ENCODE measurements at places on chromosomes 1 and 21.

DNA sequence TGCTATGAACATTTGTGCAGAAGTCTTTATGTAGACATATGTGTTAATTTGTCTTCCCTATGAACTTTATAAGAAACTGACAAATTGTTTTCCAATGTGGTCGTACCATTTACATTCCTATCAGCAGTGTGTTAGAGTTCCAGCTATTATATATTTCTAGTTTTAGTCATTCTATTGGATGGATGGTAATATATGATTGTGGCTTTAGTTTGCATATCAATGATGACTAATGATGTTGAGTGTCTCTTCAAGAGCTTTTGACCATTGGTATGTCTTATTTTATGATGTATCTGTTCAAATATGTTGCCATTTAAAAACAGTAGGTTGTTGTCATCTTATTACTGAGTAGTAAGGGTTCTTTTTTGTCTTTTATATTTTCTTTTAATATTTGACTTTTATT is 16.2 kb upstream of the ZNF326 start:
- DNase-seq: peak; percentile 43

DNA sequence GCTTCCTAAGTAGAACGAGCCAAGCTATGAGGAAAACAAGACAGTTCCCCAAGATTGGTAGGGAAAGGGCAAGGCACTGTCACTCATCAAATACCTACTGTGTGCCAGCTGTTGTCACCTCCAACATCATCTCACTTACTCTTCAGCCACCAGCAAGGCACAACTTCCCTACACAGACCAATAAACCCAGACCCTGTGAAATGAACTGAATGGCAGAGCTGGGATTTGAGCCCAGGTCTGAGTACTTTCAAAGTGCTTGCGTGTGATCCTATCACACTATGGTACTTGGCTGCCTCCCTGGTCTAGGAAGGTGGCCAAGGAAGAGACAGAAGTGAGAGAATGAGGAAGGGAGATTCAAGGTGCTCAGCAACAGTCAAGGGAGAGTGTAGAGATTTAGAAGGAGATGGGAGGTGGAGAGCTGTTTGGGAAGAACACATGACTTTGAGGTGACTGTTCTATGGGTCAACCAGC is 16.7 kb upstream of the TRIM63 start:
- peak; percentile 90 for DNase-seq

GRCh38 chr1:232110281-232111090 is 483.9 kb downstream of the DISC1 start:
- peak; percentile 7 for DNase-seq

DNA sequence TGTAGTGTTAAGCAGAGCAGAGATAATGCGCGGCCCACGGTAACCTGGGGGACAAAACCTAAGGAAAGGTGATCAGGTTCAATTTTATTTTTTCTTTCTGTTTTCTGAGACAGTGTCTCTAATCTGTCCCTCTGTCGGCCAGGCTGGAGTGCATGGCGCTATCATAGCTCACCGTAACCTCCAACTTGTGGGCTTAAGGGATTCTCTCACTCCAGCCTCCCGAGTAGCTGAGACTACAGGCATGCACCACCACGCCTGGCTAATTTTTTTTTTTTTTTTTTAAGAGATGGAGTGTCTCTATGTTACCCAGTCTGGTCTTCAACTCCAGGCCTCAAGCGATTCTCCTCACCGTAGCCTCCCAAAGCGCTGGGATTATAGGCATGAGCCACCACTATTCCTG is 724 bp upstream of the ANKRD35 start:
- no peak for DNase-seq

DNA sequence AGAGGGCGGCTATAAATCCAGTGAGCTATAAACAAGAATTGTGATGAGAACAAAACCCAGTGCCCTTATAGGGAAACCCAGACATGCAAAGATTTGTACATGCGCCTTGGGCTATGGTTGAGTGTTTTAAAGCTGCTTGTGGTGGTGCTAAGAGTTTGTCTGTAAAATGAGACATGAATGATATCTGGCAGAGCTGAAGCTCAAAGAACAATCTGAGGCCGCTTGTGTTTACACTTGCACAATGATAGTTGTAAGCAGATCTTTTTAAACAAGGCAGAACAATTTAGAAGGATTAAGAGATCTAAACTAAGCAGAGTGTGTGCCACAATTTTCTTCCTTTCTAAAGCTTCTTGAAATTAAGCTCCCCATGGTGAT is 80.4 kb upstream of the ADAMTS5 start:
- peak; percentile 77 for DNase-seq

DNA sequence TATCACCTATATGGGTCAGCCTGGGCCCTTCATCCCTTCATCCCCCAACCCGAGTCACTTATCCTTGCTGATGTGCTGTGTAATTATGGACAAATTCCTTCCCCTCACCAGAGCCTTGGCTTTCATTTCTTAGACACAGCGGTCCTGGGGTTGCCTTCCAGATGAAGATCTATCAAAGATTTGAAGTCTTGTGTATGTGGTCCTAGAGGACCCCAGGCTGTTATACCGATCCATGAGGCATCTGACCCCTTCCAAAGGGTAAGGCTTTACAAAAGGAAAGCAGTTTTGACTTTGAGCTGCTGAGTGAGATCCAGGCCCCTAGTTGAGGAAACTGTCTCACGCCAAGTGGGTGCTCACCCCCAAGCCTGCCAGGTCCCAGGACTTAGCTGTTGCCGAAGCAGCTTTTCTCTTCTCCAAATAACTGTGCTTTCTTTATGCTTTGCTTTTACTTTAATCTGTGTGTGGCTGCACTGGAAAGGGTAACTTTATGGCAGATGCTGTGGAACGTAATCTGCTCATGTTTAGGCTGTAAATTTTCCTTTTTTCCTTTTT is 37.6 kb downstream of the MAN1C1 start:
- no peak for DNase-seq

DNA sequence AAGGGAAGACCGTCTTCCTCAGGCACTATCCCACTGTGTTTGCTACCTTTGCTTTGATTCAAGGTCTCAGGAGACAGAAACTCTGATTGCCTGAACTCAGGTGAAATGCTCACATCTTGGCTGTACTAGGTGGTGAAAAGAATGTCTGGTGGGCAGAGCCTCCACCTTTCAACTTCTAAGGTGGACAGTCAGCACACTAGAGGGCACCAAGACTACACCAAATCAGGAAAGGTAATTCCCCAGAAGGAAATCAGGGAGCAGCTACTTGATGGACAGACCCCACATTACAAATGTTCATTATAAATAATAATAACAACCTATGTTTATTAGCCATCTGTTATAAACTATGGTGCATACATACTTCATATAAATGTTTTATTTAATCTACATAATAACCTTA is 220.9 kb downstream of the ATG4C start:
- peak; percentile 19 for DNase-seq

- no peak for DNase-seq
Observed at GRCh38 chr1:1627261-1627828, 4.6 kb upstream of the MMP23B start.

- peak; percentile 31 for DNase-seq
Observed at GRCh38 chr21:44304877-44305293, 5.0 kb downstream of the PFKL start.

- no peak for DNase-seq
Observed at GRCh38 chr21:38402291-38402690, 96.0 kb downstream of the ERG start.

DNA sequence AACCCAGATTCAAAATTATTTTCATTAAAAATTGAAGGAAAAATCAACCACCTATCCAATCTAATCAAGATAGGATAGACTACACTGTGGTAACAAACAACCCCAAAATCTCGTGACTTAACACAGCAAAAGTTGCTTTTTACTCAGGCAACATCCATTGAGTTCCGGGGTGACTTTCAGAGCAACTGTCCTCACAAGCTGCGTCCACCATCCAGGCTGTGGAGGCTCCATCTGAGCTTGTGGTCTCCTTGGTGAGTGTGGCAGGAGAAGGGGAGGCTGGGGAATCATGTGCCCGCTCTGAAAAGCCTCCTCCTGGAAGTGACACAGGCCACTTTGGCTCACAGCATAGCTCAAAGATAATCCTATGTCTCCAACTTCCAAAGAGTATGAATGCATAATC is 52.4 kb downstream of the CD2 start:
- DNase-seq: no peak

GRCh38 chr21:29499734-29500343 is 201.1 kb downstream of the BACH1 start:
- DNase-seq: peak; percentile 42

GRCh38 chr1:204990059-204990664 is 52.9 kb upstream of the CNTN2 start:
- DNase-seq: no peak

DNA sequence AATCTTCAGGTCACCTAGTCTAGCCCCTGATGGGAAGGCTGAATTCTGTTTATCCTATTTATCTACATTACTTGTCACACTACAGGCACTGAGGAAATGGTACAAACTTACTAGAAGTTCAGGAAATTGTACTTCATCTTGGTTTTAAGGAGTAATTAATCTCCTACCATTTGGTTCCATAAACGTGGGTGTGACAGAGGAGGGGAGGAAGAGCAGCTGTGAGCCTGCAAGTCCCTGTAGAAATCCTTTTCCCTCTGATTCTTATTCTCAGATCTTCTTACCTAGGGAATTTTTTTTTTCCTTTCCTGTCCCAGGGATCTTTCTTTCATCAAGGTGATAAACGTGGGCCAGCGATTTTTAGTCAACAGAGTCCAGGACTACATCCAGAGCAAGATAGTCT is 14.1 kb downstream of the PFKFB2 start:
- no peak for DNase-seq

GRCh38 chr21:27292783-27293182 is 325.9 kb upstream of the ADAMTS5 start:
- no peak for DNase-seq

DNA sequence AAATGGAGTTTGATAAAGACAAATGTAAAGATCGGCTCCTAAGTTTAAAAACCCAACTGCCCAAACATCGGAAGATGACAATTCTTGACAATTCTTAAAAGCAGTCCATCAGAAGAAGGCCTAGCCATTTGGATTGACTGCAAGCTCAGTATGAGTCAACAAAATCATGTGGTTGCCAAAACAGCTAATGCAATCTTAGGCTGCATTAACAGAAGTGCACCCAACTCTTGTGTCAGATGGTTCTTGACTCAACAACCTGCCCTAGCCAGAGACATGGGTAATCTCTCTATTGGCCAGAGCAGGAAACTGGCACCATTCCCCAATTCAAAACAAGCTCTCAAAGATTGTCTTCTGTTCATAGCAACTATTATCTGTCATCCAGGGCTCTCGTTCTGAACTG is 9.9 kb upstream of the NCF2 start:
- peak; percentile 80 for DNase-seq

DNA sequence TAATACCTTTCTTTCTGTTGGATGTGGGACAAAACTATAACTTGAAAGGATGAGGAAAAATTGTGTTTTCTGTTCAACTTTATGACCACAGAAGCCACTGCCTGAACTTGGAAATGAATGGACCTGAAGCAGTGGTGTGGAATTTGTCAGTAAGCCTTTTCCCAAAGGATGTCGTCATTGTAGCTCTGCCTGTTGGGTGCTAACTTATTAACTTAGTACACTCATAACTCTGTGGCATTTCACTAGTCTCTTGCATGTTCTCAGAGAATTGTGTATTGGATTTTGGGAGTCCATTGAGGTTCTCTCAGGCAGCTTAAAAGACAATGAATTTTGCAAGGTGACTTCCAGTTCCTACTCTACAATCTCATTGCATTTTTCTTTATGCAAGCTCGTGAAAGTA is 49.6 kb downstream of the KCNK2 start:
- peak; percentile 52 for DNase-seq

DNA sequence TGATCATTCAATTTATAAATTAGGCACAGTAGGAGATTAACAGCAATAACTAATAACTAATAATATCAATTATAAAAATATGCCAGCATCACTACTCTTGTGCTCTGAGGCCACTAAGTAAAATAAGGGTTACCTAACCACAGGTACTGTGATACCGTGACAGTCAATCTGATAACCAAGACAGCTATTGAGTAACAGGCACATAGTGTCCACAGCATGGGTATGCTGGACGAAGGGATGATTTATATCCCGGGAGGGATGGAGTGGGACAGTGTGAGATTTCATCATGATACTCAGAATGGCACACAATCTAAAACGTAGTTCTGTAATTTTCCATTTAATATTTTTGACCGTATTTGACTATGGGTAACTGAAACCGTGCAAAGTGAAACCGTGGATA is 39.4 kb downstream of the CD46 start:
- DNase-seq: no peak

GRCh38 chr1:63950023-63950422 is 176.2 kb downstream of the ROR1 start:
- no peak for DNase-seq

GRCh38 chr1:205535096-205535495 is 30.6 kb downstream of the CDK18 start:
- DNase-seq: no peak

DNA sequence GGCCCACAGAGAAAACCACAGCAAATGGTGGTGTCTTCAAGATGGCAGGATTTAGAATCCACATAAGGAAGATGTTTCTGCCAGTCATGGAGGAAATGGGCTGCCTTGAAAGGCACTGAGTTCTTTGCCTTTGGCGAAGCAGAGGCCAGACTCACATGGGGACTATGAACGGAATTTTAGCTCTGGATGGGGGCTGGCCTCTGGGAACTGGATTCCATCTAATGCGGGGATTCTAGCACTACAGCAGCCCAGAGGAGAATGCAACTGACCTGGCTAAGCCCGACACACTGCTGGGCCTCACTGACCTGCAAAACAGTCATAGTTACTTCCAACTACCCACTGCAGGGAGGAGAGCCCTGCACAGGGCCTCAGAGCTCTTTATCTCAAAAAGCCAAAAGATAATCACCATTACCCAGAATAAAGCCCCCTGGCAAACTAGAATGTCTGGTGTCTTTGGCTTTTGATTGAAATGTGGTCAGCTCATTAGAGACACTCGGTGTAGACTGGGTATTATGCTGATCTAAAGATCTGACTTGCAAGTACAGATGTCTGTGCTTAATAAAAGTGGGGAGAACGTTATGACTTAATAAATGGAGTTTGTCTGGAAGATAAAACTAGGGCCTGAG is 11.6 kb downstream of the HCRTR1 start:
- no peak for DNase-seq

DNA sequence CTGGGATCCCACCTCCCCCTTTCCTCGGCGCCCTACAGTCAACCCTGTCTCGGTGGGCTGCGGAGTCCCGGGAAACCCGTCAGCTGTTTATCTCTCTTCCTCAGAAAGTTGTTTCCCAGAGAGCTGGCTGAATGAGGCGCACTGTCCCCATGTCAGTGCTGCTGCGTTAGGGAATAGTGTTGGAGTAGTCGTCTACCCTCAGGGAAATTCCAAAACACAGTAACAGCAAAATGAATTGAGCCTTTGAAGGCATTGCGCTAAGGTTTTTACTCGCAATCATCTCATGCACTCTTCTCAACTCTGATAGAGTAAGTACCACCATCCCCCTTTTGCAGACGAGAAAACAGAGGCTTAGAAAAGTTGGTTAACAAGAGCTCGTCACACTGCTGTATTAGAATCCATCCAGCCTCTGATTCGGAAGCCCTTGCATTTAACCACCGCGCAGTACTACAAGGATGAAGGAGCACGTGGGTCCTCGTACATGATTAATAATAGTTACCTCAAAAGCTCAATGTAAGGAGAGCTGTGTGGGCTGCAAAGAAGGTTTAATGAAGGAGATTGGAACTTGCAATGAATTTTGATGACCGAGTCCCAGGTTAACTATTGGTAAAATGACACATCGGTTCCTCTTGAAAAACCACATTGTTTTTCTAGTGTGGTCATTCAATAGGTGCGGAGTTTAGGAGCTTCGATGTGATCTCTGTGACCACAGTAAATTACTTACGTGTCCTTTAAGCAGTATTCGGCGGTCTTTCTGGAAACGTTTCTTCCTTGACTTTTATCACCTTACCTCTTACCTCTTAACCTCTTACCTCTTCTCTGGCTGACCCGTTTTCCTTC is 788 bp upstream of the EDEM3 start:
- peak; percentile 54 for DNase-seq

GRCh38 chr1:152960452-152961044 is 9.9 kb upstream of the SPRR4 start:
- DNase-seq: peak; percentile 5

Data from M059J (cell line).